CD4-positive, CD25-positive, alpha-beta regulatory T cell (primary cell): ENCODE measurements at places on chromosomes 5 and 9. TPM values are rescaled to one million over a fixed set of nuclear protein-coding genes. Genes with fewer than 3 reads are reported as not detected.

DNA sequence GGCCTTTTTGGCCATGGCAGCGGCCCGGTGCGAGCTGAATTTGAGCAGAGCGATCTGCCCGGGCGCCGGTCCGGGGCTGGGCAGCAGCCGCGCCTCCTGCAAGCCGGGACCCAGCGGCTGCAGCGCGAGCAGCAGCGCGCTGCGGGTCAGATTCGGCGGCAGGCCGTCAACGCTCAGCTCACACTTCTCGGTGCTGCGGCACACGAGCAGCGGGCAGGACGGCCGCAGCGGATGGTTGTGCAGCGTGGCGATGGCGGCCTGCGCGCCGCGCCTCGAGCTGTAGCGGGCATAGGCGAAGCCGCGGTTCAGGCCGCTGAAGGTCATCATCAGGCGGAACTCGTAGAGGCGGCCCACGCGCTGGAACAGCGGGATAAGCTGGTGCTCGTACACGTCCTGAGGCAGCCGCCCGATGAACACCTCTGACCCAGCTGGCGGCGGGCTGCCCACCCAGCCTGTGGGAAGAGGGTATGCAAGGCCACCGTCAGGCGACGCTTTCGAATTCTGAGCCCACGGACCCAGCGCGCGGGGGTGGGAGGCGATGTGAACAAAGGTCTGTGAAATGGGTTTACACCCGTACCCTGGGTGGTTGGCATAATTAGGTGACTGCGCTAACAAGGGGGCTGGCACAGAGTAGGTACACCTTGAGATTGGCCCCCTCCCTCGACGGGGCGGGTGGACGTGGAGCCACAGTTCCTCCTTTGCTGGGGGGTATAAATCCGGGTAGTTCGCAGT is 755 bp downstream of the DND1 start:
- no peak for DNase-seq

GRCh38 chr5:10876006-10876744 is 115.1 kb upstream of the DAP start:
- DNase-seq: no peak

The TMOD1 gene
- total RNA-seq: 3.7 TPM

- DNase-seq: no peak
Measured at GRCh38 chr9:107994648-107995047, 505.1 kb upstream of the KLF4 start.

The DEPDC1B gene
- total RNA-seq: 2.0 TPM

DNA sequence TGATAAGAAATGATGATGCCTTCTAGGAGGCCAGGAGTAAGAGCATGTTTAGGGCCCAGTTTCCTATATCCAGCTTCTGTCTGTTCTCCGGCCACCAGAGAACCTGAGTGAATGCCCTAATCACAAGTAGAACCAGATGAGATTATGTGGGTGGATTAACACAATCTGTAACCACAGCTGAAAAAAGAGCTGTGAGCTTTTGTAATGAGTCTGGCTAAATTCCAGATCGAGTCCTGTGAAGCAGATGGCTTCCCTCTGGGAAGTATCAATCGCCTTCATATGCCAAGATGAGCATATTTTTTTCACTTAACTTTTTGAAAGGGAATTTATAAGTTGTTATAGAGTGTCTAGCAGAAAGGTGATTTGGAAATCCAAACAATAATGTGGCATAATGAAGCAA is 99.8 kb downstream of the NNT start:
- DNase-seq: no peak

- no peak for DNase-seq
Measured at GRCh38 chr9:79193501-79194223, 378.1 kb upstream of the TLE4 start.

- DNase-seq: no peak
Measured at GRCh38 chr9:74800226-74800625, 87.5 kb downstream of the TRPM6 start.

DNA sequence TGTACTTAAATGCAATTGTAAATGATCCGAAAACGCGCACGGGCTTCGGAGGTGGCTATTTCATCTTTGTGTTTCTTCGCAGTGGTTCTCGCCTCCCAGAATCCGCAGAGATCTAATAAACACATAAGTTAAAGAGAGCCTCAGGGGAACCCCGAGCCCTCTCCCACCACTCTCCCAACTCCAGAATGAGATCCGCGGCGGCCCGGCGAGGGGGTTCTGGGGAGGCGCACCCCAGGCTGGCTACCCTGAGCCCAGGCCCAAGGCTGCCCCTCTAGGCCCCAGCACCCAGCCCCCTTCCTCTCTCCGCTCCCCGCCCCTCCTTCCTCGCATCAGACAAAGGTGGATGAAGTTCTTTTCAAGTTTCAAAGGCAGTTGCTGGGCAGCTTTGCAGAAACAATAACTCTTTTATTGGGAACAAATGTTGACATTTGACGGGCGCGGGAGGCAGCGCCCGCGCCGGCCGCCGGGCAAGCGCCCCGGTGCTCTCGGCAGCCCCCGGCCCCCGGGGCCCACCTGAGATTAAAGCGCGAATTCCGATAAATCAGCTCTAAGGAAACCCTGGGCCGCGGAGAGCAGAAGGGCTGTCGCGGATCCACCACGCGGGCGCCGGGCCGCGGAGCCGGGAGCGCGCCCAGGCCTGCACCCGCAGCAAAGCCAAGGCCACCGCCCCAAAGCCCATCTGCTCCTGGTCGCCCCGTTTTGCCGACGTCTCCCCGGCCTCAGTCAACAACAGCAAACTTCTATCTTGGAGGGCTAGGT is 8.4 kb downstream of the IRX2 start:
- DNase-seq: no peak

The PCDHB5 gene
- total RNA-seq: not detected

GRCh38 chr9:82582693-82583092 is 480.2 kb downstream of the RASEF start:
- DNase-seq: no peak

The EGFL7 gene
- 1.7 TPM for total RNA-seq

DNA sequence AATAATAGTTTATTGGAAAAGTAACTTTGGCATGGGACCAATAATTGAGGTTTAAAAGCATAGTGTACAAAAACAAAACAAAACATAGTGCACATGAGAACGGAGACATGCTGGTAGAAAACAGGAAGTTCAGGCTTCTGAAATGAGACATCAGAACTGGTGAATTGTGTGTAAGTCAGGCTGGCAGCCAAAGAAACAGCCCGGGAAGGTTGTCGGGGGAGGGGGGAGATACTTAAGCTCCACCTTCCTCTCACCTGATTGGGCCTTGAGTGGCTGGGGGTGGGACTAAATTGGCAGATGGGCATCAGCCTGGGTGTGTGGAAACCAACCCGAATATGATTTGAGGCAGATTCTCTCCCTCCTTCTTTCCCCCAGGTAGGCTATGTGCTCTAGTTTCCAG is 256.3 kb downstream of the SMARCA2 start:
- DNase-seq: peak; percentile 54

DNA sequence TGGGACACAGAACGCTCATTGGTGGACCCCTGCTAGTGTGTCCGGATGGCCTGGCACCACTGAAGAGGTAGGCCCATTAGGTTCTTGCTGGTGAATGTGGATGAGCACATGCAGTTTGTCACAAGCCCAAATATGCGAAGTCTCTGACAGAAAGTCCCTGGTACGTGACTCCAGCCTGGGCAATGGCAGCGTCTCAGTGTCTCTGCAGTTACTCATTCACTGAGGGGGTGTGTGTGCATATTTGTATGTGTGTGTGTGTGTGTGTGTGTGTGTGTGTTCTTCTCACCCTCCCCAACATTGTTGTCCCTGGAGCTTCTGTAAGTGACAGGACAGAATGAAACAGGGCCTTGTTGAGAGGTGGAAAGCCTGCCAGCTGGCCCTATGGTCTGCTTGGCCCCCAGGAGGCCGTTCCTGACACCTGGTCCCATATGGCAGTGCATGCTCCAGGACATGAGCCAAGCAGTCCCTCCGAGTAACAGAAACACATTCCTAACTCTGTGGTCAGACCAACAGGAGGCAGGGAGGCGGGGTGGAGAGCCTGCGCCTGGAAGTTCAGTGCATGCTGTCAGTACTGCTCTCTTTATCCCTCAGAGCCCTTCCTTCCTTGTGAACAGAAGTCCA is 169.9 kb downstream of the SLC28A3 start:
- DNase-seq: no peak

DNA sequence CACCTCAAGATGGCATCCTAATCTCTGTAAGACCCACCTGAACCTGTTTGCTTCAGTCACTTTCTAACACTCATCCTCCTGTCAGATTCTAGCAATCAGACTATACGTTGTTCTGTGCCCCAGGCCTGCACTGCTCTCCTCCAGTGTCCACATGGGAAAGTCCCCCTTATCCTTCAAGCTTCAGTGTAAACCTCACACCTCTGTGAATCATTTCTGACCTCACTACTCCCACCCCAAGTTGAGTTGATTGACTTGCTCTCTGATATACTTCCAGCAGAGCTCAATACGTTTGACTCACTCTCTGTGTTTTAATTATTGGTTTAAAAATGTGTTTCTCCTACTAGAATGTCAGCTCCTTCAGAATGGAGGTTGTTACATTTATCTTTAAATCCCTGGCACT is 240.2 kb downstream of the FBXL17 start:
- DNase-seq: no peak

GRCh38 chr9:4077499-4078102 is 222.3 kb downstream of the GLIS3 start:
- DNase-seq: no peak

DNA sequence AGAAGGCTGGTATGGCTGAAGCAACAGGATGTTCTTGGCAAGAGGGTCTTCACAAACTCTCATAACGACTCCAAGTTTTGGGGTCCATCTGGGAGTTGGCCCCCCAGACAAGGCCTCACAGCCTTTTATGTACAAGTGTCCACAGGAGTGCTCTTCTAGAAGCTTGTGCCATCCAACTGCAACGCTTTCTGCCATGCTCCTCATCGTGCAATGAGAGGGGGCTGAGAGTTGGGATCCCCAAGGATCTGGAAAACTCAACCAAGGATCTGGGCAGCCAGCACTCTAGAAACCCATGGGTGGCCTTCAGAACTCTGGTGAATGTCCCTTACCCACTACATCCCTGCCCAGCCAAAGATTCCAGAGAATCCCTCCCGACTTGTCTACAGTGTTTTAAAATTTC is 8.5 kb upstream of the AMBP start:
- no peak for DNase-seq

The C5 gene
- 1.5 TPM for total RNA-seq

GRCh38 chr5:141101059-141101458 is 786 bp downstream of the PCDHB3 start:
- no peak for DNase-seq

DNA sequence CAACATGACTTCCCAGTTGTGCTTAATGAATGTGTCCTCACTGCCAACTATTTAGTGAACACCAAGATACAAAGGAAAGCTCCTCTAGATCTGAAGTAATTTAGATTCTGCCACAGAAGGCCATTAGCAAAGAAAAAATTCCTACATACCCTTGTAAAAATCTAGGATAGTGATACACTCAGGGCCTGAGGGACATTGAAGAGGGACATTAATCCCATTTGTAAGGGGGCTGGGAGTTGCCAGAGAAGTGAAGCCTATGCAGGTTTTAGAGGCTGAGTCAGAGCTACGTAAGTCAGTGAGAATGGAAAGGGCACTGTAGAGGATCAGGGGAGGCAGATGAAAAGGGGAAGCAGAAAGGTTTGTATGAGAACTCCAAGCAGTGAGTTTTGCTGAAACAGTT is 286.9 kb upstream of the TARS1 start:
- DNase-seq: no peak

The ESM1 gene
- total RNA-seq: 0.42 TPM

DNA sequence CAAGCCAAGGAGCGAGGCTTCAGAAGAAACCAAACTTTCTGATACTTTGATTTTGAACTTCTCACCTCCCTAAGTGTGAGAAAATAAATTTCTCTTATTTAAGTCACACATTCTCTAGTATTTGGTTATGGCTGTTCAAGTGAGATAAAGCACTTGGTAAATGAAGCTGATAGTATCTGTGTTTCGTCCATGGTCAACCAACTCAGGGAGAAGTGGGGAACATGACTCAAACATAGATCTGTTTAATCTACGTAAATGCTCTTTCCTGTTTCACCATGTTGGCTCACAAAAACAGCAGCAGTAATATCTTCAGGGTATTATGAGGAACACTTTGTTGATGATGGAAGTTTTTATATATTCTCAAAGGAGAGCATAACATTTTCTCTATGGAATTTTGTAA is 2167.2 kb upstream of the C9orf72 start:
- DNase-seq: no peak

DNA sequence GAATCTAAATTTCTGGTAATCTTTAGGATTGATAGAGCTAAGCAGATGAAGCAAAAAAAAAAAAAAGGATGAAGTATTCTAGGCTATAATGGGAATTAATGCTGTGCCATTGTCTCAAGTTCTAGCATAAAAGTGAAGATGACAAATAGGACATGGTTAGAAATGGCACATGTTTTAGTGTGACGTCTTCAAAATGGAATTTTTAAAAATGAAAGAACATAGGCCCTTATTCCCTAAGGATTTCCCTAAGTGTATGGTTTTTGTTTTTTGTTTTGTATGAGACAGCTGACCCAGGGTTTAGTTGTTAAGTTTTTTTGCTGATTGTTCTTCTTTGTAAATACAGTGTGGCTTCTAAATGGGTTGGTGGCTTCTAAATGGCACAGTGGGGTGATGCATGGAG is 7.1 kb downstream of the TLE4 start:
- DNase-seq: no peak

The SLC36A2 gene
- total RNA-seq: not detected
